ENCODE measurements at places on chromosomes 7 and 10.

DNA sequence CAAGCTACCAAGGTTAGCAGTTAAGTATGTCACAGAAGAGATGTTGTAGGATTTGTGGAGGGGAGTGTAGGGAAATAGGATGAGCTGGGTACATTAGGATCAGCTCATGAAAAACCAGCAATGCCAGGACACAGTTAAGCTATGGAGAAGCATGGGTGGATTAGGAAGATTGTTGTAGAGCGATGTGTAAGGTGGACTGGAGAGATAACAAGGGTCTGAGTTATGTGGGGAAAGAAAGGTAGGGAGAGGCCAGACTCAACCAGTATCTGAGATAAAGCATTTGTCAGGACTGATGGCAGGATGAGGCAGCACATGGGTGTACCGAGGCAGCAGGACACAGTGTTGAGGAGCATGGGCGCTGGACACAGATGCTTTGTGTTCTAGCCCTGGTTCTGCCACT lies 85.4 kb upstream of the PRR15 start:
- no peak for DNase-seq

GRCh38 chr10:108184114-108184513 lies 1019.6 kb upstream of the SORCS1 start:
- DNase-seq, result no peak

- no peak for DNase-seq
These were observed 797 bp upstream of the STMP1 start for GRCh38 chr7:135661311-135662122.

DNA sequence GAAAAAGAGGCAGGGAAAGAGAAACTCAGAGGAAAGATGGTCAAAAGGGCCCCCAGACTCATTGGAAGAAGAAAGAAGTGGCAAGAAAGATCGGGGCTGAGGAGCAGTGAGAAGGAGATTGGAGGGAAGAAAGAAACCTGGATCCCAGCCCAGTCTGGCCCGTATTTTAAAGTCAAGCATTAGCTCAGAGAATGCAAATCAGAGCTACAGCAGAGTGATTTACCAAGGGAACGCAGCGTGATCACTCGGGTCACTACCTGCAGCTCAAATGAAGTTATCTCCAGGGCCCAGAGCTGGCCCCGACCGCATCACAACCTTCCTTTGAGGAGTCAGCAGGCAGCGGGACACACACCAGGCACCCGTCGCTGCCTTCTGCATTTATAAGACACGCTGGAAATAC lies 72.8 kb downstream of the CARD11 start:
- DNase-seq, result no peak

- peak; percentile 59 for DNase-seq
These were observed 609 bp downstream of the SGPL1 start for GRCh38 chr10:70816220-70816894.

DNA sequence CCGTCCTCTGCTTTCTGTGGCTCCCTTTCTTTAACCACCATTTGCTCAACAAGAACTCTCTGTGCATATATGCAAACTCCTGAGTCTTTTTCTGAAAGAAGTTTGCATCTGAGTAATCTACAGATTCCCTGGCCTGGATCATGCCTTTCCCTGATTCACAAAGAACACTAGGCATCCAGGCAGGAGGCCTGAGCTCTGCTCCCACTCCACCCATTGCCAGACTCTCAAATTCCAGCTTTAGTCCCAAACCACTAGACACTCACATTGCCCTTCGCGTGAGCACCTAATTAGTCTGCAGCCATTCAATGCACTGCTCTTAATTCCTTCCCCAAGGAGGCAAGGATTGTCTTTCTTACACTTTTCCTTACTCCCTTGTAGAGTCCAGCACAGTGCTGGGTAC lies 60.9 kb downstream of the ABCC2 start:
- DNase-seq, result no peak

DNA sequence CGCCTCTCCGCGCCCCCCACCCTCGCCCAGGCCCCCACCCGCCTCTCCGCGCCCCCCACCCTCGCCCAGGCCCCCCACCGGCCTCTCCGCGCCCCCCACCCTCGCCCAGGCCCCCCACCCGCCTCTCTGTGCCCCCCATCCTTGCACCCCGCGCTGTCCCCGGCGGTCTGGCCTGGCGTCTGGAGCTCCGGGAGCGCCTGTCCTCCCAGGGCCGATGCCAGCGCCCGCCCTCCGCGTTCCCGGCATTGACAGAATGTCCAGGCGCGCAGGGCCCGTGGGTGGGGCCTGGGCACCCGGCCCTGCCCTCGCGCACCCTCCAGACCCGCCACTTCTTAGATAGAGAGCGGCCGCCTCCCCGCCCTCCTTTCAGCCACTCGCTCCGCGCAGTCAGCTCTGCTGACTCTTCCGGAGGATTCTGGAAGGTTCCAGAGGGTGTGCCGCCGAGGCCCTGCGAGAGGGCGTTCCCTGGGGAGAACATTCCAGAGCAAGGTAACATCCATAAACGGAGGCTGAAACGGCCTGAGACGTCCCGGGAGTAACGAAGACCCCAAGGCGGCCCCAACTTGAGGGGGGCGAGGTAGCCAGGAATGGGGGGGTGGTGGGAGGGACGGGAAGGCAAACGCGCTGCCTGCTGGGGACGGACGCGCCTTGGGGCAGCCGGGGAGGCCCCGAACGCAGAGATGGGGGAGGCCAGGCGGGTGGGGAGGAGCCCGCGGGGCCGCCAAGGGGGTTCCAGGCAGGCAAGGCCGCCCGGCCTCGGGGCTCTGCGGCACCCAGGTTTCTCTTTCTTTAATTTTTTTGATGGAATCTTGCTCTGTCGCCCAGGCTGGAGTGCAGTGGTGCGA lies 117.8 kb downstream of the DYNC2I1 start:
- DNase-seq, result no peak

GRCh38 chr10:59107147-59107546 lies 69.3 kb upstream of the PHYHIPL start:
- no peak for DNase-seq

- DNase-seq, result no peak
These were observed 69.4 kb downstream of the FAM53B start for GRCh38 chr10:124674768-124675222.

DNA sequence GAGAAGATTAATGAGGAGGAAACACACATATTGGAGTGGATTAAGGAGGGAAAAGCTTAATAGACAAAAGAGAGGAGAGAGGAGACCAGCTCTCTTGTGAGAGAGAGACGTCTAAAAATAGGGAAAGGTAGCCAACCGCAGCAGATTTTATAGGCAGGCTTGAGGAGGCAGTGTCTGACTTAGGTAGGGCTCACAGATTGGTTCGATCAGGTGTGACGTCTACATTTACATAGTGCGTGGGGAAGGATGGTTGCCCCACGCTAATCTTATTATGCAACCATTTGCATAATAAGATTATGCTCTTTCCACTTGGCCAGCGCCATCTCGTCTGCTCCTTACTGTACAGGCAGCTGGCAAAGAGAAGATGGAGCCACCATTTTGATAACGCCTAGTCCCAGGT lies 122.0 kb downstream of the MARCHF5 start:
- no peak for DNase-seq

GRCh38 chr10:117626228-117626627 lies 83.7 kb downstream of the EMX2 start:
- no peak for DNase-seq

DNA sequence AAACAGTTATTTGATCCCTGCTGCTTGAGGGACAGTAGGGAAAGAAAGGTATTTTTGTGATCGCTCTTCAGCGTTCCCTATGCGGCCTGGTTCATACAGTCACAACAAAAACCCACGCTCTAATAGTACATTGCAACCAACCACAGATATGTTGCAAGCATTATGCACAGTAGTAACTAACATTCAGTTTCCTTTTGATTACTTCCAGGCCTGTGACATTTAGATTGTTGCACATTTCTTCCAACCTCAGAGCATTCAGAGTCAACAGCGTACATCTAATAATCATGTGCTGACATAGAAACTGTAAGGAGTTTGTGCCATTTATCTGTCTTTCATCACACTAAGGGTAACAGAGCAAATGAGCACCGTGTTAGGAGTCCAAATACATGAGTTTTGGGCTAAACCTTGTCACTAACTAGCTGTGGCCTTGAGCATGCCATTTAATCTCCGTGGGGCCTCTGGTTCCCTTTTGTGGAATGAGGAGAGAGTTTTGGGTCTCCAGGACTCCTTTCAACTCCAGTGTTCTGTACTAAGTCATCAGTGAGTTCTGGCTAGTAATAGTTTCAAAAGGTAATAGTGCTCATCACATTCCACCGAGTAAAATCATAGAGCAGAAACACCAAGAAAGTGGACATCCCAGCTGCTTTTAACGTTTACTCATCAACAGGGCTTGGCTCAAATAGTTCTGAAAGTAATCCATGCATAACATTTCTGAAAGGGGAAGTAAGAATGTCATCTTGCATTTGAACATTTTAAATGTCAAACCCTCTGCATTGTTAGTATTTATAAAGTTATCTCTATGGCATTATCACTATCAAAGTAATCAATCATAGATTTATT lies 99.0 kb upstream of the FZD1 start:
- no peak for DNase-seq

DNA sequence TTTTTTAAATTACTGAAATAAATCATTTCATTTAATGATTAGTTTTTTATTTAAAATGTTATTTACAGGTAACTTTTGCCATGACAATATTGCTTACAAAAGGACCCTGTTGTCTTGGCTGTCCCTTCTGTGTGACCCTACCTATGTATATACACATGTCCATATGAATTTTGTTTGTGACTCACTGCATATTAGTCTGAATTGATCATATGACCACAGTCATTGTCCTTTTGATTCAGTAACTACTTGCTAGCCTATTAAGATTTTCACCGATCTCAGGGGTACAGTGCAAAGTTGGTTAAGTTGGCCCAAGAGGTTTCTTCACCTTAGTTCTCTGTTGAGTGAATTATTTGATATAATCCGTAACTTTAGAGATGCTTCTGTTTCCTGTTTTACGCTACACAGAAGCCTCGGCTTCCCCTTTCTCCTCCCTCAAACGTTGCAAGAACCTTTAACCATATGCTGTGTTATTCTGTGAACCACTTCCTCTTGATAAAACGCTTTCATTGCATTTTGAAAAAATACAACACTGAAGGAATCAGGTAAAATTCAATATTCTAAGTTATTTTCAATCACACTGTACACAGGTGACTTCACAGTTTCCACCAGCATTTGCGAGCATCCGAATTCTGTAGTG lies 43.9 kb downstream of the APBB1IP start:
- no peak for DNase-seq

GRCh38 chr10:15169555-15170401 lies 1.3 kb upstream of the NMT2 start:
- DNase-seq, result no peak

DNA sequence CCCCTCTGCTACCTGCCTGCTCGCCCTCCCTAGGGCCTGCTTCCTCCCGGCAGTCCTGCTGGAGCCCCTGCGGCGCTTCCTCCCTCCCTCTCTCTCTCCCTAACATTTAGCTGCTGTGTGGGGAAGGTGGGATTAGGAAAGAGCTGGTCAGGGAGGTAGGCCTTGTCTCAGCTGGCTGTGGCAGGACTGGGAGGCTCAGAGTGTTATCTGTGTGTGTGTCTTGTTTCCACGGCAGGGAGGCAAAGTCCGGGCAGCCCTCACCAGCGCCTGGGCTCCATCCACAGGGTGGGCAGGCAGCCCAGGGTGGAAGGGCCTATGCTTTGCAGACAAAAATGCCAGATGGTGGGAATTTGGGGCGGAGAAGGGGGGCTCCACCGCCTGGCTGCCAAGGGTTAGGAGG lies 105.7 kb downstream of the RPS24 start:
- DNase-seq, result peak; percentile 53

DNA sequence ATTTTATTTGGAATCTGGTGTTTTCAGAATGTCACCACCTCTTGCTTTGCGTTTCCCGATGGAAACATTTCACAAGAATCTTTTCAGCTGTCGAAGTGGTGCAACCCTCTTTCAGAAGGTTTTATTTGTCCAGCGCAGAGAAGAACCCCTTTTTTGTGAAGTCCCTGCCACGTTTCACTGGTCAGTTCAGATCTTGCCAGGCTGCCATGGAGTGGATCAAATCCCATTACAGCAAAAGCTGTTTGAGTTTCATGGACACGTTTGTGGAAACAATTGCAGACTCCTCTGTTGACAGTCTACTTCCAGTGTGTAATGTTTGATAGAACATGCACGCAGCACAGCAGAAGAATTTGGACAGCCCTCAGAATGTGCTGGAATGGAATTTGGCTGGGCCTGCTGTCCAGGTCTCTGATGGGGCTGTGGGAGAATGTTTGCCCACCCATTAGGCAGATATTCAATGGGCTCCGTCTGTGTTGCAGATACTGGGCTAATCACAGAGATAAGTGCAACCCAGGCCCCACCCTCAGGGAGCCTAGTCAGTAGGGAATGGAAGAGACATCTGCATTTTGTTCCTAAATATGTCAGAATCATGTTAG lies 143.2 kb downstream of the GRK5 start:
- DNase-seq, result no peak

DNA sequence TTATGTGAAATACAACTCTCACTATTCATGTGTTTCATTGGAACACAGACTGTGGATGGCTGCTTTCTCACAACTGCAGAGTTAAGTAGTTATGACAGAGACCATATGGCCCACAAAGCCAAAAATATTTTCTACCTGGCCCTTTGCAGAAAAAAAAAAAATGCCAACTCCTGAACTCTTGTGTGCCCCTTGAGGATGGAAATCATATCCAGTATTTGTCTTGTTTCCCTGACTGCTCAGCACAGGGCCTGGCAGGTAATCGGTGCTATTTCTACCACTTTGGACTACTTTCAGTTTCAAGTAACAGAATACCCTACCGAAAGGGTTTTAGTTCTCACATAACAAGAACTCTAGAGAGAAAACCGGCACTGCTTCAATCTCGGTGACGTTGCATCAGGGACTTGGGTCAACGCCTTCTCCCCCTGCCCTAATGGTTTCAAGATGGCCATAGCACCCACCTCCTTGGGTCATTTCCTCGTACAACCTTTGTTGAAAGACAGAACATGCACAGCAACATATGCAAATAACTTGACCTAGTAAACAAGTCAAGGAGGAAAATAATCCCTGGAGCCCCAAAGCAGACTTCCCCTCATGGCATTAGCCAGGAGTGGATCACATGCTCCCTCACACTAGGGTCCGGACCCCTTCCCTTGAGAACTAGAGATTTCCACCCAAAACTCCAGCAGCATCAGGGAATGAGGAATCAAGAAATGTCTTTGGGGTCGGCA lies 11.8 kb upstream of the GPNMB start:
- DNase-seq, result no peak

- peak; percentile 24 for DNase-seq
These were observed 895 bp upstream of the ZNF804B start for GRCh38 chr7:88758381-88759229.

DNA sequence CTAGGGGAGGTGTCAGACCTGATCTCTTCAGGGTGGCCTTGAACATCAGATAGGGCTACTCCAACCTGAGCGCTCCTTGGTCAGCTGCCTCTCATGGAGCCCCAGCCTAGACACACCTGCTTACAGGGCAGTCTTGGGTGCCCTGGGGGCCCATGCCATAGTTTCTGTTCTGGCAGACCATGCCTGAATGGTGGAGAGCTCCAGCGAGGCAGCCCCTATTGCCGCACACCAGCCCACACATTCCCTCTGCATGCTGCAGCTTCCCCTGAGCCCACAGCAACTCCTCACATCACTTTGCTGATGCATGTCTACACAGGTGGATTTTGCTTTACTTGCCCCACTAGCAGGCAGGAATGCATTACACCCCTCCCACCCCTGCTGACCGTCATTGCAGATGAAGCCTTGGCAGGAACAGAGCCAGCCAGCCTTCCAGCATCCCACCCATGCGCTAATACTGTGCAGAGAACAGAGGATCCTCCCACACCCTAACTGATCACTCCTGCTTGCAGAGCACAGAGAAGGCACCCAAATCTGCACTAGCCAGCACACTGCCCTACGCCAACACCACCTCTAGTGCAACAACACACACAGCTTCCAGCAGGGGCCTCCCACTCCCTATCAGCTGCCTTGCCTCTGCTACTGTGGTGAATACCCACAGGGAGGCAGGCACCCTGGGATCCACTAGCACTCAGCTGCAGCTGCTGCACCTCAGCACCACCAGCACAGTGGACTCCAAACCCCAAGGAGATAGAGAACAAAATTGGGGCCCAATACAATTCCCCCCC lies 43.0 kb upstream of the GRM3 start:
- peak; percentile 13 for DNase-seq

All from dorsolateral prefrontal cortex (tissue), 122 donors.